HEK293T (cell line): ENCODE measurements at places on chromosomes 2 and 18.
A peak's percentile ranks its signal among the peaks of the same experiment; 100 is the strongest.

GRCh38 chr2:27085673-27086089 is 891 bp upstream of the KHK start:
- DNase-seq, result peak; percentile 35

GRCh38 chr2:71611781-71612527 is 158.6 kb downstream of the DYSF start:
- DNase-seq, result no peak

DNA sequence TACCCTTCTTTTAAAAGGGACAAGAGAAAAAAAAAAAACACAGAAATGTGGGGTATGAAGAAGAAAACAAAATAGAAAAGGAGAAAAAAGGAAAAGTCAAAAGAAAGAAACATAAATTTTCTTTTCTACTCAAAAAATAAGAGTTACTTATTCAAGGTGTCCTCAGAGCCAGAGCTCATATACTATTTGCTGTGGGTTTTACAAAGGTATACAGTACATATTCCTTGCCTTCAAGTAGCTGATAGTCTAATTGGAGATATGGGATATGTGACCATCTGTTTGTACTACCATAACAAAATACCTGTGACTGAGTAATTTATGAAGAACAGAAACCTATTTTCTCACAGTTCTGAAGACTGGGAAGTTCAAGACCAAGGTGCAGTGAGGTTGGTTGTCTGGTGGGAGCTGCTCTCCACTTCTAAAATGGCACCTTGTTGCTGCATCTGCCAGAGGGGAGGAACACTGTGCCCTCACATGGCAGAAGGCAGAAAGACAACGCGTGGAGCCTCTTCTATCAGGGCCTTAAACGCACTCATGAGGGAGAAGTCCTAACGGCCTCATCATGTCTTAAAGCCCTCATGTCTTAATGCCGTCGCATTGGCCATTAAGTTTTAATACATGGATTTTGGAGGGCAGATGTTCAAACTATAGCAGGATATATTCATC is 33.9 kb downstream of the NBAS start:
- no peak for DNase-seq

DNA sequence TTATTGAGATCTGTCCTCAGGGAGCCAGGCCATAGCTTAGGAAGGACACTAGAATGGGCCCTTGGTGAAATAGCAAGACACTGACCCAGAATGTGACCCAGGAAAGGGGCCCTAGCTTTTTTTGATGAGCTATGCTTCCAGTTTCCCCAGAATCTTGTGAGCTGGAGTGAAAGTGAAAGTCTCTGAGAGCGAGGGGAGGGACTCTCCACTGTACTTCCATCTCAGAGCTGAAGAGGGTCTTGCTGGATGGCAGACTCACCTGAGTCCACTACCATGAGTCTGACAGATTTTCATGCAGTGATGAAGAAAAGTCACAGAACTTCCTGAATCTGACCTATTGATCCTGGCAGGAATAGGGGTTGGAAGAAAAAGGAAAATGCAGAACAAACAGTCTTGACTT is 3.1 kb downstream of the ARHGAP25 start:
- DNase-seq, result no peak

DNA sequence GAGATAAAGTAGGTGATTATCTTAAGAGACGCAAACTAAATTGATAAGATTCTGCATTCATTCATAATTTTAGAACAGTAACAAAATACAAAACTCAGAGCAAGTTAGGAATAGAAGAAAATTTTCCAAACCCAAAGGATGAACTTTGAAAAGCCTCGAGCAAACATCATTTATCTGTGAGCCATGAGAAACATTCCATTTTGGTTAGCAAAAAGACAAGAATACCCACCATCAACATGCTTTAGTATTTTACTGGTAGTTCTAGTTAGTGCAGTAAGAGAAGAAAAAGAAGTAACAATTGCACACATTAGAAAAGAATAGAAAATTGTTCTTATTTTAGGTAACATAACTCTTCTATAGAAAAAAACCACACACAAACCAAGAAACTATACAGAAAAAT is 291.3 kb upstream of the TCF4 start:
- DNase-seq, result no peak

- DNase-seq, result no peak
Measured at GRCh38 chr2:10036095-10036884, 7.1 kb upstream of the KLF11 start.
